Neural crest cell (in vitro differentiated cells): ENCODE measurements at places on chromosomes 3 and 15. TPM values are rescaled to one million over a fixed set of nuclear protein-coding genes. Genes with fewer than 3 reads are reported as not detected.
A peak's percentile ranks its signal among the peaks of the same experiment; 100 is the strongest.

LARP6 gene
- total RNA-seq, result 18.2 and 20.5 TPM in 2 replicates

SPTSSB gene
- total RNA-seq, result 0.20 and 0.42 TPM in 2 replicates

PAK6 gene
- total RNA-seq, result 0.28 and 0.93 TPM in 2 replicates

FGF12 gene
- 3.0 and 4.0 TPM in 2 replicates for total RNA-seq

PLOD2 gene
- total RNA-seq, result 12.7 and 13.0 TPM in 2 replicates

DNA sequence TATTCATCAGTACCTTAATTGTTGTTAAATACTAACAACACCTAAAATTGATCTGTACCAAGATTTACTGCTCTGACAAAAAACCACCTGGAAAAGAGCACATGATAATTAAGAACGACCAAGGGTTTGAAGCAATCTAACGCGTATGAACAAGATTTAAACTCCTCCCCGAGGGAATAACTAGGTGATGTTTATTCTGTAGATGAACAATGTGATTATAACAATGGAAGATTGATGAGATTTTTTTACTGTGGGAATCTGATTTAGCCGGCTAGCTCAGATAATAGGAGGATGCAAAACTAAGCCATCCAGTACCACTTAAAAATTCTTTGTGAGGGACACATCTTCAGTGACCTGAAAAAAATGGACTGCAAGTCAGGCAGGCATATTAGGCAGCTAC, 222.1 kb downstream of the FHIT start:
- DNase-seq, result no peak

DNA sequence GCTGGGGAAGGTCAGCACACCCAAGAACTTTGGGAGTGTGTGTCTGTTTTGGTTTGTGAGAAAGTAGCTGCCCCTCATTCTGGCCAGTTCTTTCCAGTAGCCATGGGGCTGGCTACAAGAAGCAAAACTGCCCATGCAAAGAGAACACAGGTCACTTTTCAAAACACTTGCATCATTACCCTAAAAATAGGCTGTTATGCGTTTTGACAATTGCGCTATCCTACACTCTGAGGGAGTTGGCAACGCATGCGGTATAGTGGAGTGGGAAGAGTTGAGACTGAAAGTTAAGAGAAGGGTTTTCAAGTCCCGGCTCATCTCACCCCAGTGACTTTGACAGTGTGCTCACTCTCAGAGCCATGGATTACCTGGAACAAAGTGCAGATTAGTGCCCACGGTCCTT, 41.8 kb upstream of the MYZAP start:
- no peak for DNase-seq

GRCh38 chr15:37764733-37765191, 169.7 kb upstream of the TMCO5A start:
- DNase-seq, result peak; percentile 14

DNA sequence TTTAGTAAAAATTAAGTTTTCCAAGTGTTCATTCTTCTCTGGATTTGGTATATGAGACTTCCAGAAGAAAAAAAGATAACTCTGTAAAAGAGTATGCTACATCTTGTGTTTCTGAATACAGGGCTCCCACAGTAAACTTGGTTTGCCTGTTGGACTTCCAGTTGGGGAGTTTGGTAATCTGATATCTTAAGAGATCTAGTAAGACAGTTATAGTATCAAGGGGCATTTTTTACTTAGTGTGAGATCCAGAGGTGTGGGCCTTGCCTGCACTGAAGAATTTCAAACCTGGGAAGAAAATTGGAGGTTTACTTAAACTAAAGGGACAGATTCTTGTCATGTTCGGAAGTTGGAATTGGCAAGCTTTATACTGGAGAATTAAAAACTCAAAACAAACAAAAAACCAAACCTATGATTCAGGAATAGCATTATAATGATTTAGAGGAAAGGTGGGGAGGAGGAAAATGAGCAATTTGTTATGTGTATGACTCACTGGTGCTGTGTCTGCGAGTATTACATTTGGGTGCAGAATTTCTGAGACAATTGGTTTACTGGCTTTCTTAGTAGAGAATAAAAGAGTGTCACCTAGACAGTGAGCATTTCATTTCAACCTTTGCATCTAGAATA, 58.9 kb upstream of the ULK4 start:
- no peak for DNase-seq

DNA sequence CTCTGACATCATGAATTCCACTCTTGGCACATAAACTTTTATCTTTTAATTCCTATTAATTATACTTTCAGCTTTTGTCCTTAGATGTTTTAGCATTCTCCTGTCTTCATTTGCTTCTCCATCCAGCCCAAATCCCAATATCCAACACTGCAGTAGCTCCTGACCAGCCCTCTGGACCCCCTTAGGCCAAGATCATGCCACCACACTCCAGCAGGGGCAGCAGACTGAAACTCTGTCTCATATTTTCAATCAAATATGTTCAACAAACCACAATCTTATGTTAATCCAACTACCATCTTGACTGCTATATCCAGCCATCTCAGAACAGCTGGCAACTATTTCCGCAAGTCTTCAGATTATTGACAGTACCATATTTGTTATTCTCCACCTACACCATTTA, 315.8 kb upstream of the ROBO2 start:
- no peak for DNase-seq

DNA sequence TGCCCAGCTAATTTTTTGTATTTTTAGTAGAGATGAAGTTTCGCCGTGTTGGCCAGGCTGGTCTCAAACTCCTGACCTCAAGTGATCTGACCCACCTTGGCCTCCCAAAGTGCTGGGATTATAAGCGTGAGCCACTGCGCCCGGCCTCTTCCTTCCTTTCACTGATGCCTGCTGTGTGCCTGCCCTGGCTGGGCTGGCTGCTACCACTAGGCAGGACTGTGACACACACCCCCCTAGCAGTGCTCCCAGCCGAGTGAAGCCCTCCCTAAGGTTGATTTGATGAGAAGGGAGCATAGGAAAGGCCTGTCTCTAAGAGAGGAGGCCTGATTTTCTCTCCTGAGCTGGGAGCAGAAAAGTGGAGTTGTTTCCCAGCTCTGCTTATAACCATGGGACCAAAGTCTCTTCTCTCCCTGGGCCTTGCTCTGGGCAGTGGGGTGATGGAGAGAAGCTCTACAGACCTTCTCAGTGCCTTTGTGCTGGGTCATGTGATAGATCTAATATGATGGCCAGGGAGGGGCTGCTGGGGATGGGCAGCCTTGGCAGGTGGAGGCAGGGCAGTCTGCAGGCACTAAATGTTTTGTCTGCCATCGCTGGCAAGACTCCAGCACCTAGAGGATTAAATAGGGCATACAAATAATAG, 20.1 kb upstream of the SFMBT1 start:
- no peak for DNase-seq

DNA sequence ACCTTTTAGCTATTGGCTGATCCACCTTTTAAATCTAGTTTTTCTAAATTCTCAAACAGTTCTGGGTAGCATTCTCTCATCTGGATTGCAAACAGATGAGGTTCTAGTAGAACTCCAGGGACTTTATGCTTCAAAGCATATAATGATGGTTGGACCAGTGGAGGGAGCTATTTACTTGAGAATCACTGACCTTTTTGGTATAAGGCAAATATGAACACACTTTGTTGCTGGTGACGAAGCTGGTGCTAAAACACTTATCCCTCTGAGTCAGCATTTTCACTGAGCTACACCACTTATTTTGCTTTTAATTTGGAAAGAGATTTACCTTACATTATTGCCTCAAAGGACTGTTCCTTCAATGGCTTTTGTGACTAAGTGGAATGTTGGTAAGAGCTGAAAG, 58.6 kb upstream of the SLITRK3 start:
- DNase-seq, result no peak

- DNase-seq, result no peak
Measured at GRCh38 chr3:150921209-150921608, 16.0 kb upstream of the MINDY4B start.

GRCh38 chr3:192915722-192916121, 1.9 kb downstream of the MB21D2 start:
- no peak for DNase-seq

- no peak for DNase-seq
Measured at GRCh38 chr15:64110950-64111678, 15.3 kb downstream of the SNX1 start.

- no peak for DNase-seq
Measured at GRCh38 chr3:147987549-147987948, 578.4 kb downstream of the ZIC1 start.

DNA sequence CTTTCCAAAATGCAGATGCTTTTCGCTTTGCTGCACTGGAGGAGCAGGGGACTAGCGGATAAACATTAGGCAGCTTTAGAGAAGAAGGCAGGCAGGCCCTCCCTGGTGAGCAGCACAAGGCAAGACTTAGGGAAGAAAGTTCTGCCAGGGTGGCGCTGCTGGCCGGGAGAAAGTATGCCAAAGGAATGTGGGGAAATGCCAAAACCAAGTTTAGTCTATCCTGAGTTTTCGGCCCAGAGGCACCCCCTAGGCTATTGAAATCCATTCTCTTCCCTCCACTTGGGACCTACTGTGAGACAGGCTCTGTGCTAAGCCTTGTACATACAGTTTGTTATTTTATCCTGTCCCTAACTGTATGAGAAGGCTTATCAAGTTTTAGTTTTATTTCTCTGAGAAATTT, 9.2 kb downstream of the SHC4 start:
- DNase-seq, result no peak
